ENCODE measurements at places on chromosomes 6 and 20. TPM values are rescaled to one million over a fixed set of nuclear protein-coding genes. Genes with fewer than 3 reads are reported as not detected.

DNA sequence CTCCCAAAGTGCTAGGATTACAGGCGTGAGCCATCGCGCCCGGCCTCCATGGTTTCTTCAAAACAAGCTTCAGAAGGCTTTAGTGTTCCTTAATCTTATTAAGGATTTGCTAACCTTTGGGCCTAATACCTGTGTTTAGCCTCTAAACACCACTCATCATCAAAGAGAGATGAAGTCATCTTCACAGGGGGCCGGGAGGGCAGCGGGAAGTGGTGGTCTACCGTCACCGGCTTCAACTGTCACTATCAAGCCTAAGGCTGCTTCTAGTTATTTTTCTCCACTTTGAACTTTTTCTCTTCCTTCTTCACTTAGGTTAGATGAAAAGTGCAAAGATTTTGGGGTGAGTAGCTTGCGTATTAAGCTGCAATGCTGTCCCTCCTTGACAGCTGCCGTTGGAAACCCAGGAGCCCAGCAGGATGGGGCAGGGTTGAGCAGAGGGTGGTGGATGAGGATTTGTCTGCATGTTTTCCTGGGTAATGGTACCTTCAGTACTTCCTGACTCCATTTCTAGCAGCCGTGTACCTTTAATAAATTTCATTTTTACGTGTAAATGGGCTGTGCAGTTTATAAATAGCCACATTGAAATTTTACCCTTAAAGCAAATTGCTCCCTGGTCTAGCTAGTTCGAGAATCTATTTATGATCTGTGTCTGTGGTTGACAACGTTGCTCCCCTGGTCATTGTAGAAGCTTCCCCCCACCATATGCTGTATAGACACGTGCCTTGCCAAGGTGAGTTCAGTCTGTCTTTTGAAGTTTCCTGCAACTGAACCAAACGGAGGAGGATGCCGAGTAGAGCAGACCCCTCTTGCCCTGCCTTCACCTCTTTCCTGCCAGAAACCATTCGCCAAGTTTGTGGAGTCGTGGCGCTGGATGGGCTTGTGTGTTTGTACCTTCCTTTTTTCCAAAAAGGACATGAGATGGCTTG is 64.8 kb downstream of the SYNJ2 start:
- DNase-seq: no peak

- peak; percentile 26 for DNase-seq
These were observed 4.5 kb upstream of the EBF4 start for GRCh38 chr20:2688041-2688591.

- DNase-seq: no peak
These were observed 89.8 kb downstream of the CD164 start for GRCh38 chr6:109292420-109292819.

- DNase-seq: no peak
These were observed 28.1 kb downstream of the PYGB start for GRCh38 chr20:25275813-25276532.

DNA sequence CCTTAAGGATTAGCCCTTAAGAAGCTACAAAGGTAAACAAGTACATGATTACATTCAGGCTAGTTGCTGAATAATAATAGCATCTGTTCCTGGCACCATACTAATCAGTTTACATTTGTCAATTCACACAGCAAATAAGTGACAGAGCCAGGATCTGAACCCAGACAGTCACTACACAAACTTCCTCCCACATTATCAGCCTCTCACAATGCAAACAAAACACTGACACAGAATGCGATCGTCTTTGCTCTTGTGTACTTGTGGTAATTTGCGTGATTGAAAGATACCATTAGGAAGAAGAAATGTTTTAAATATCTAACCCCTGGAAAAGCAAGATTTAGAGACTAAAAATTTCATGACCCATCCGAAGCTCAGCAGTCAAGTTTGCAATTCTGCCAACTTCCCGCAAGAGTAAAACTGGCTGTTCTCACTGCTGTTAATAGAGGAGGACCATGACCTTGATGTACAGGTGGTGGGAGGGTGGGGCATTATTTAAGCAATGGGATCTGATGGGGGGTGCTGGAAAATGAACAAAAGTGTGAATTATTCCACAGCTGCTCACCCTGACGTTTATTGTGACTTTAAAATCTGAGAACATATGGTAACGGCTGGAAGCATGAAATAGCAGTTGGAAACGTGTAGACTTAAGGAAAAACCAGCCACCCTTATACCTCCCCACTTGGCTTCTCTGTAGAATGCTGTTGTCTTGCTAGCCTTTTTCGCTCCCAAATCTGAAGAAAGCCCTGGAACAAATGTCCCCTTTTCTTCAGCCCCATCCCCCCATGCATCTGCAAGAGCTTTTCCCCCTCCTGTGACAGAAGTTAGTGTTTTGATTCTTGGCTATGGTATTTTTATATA is 95.3 kb upstream of the ARMC2 start:
- DNase-seq: no peak

GRCh38 chr6:117496383-117496990 is 14.0 kb downstream of the DCBLD1 start:
- DNase-seq: peak; percentile 63

- peak; percentile 51 for DNase-seq
These were observed 2.3 kb upstream of the RAMACL start for GRCh38 chr6:166588691-166589336.

DNA sequence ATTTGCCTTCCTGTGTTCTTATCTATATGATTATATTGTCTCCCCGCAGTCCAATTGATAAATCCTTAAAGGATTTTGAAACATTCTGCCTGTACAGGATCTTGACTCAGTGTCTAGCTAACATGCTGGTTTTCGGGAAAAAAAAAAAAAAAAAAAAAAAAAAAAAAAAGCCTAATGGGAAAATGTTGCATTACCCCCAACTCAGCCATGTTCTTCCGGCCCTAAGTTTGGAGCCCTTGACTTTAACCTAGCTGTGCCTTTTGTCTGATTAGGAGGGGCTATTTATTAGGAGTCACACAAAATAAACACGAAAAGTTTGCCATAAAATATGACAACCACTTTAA is 244.4 kb upstream of the TCF21 start:
- no peak for DNase-seq

DNA sequence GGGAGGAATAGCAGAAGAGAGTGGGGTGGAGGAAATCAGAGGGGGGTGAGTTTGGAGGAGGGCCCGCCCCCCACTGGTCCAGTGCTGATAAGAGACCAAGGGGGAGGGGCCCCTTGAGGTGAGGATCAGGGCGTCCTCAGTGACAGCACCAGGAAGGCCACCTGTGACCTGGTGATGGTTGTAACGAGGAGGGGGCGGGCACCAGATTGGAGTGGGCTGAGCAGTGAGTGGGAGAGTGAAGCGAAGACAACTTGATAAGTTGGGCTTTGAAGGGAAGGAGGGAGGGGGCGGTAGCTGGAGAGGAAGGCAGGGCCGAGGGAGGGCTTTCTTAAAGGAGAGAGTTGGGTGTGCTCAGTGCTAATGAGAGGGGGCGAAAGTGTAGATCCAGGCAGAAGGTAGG is 30.7 kb downstream of the CDH22 start:
- DNase-seq: no peak

DNA sequence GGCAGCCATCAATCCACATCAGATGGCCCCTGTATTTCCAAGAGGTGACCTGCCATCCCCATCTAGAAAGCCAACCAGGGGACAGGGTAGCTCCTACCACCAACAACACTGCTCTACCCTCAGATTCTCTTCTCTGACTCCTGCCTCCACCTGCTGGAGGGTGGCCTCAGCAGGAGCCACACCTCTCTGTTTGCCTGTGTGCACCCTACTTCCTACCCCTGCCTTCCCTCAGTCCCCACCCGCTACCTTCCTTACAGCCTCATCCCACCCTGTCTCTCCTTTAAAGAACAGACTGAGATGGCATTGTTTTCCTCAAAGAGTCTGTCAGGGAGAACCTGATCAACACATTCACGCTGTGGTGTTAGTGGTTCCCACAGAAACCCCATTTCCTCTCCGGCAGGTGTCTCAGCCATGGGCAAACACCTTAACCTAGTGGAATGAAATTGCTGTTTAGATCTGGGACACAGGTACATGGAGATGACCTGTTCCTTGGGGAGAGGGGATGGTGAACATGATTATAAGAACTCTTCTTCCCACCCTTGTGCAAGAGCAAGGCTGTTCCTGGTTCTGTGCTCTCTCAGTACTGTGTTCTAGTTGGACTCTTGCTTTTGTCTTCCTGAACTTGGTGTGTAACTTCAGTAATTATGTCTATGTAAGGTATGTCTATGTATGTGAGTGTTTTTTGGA is 1.8 kb downstream of the ENTPD6 start:
- DNase-seq: no peak

DNA sequence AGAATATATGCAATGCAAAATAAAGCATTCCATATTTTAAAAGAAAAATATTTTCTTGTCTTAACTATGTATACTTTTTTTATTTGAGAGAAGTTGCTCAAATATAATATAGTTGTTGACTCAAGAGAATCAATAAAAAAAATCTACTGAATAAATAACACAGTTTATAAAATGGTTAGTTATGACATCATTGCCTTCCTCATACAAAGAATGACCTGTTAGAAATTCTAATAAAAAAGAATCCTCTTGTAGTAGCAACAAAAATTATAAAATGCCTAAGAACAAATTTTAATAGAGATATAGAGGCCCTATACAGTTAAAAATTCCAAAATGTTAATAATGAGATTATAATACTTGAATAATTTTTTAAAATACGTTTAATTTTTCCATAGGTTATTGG is 96.5 kb upstream of the AHI1 start:
- no peak for DNase-seq

- no peak for DNase-seq
These were observed 224.9 kb downstream of the ANKRD60 start for GRCh38 chr20:58003525-58003924.

- no peak for DNase-seq
These were observed 118.6 kb downstream of the LAMP5 start for GRCh38 chr20:9632991-9633390.

DNA sequence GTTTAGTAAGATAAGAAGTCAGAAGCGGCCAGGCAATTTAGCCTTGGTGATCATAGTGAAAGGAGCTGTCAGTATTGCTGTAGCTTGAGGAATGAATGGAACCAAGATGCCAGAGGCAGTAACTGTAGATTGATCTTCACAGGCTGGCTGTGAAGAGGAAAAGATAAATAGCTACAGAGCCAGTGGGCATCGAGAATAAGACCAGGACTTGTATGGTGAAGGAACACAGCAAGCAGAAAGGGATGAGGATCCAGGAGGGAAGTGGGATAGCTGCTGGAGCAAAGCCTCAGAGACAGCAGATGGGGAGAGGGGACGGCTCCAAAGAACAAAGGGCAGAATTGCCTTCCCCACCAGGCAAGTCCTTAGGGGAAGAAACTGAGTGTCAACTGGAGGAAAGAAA is 294.4 kb upstream of the PLN start:
- DNase-seq: no peak

DNA sequence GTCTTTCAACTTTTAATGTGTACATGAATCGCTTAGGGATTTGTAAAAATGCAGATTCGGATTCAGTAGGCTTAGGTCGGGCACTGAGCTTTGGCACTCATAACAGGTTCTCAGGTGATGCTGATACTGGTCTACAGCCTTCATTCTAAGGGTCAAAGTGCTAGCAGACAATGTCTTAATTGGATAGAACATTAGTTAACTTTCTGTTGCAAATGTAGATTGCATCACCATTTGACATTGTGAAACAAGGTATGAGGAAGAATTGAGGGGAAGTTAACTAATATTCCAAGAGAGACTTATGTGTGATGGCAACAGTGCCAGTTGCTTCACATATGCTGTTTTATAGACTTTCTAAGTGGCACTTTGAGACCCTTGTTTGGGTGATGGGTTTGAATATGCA is 86.9 kb downstream of the MLIP start:
- no peak for DNase-seq

- no peak for DNase-seq
These were observed 1152.0 kb downstream of the HACE1 start for GRCh38 chr6:103707596-103708325.

DIDO1 gene
- 42.6 TPM for total RNA-seq

DEF6 gene
- total RNA-seq: 0.57 TPM

HEY2 gene
- total RNA-seq: not detected

SYCP2L gene
- not detected for total RNA-seq

OR2H1 gene
- total RNA-seq: not detected

BHLHE23 gene
- total RNA-seq: not detected
